ENCODE measurements at places on chromosomes 7 and 10.

- DNase-seq, result no peak
Measured at GRCh38 chr7:140525743-140526142, 46.4 kb upstream of the MKRN1 start.

DNA sequence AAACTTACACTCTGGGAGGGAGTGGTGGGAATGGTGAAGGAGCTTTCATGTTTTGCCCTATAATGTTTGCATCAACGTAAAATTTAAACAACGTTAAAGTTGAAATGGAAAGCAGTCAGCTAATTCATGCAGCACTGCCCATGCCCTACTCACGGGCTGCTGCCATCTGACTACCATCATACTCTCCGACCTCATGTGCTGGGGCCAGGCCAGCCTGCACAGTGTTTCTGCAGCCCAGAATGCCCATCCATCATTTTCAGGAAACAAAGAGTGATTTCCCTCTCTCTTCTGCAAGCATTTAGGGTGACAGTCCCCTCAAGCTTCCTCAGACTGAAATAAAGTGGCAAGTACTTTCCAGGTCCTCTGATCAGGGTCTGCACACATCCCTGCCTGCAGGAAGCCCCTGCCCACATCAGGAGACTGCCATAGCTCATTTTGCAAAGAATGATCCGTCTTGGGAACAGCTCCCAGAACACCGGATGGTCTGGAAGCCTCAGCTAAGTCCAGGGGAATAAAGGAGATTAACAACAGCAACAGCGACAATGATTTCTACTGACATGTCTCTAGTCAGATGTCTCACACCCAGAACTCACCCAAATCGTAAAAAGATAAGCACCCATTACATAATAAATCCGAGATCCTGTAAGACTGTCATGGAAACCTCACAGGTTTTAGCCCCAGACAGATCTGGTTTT is 40.3 kb downstream of the ARHGAP22 start:
- no peak for DNase-seq

GRCh38 chr7:70595370-70595754 is 536.6 kb upstream of the GALNT17 start:
- DNase-seq, result no peak

DNA sequence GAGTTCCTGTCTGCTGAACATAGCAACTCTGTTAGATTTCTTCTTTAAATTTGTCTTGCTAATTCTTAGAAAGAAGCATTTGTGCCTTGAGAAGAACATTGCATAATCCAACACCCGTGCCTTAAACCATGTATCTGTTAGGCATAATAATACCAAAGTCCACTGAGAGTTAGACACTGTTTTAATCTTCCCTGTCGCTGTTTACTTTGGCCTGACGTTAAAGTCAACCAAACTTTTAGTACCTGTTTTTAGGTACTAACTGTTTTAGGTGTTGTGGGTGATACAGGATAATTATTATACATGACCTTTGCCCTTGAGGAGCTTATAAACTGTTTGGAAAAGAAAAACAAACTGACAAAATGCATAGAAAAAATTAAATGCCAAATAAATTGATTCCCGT is 43.6 kb downstream of the KLHDC10 start:
- DNase-seq, result no peak

- no peak for DNase-seq
Measured at GRCh38 chr10:21292763-21293517, 232.5 kb downstream of the SKIDA1 start.

- no peak for DNase-seq
Measured at GRCh38 chr10:76309070-76309469, 877.6 kb downstream of the LRMDA start.

DNA sequence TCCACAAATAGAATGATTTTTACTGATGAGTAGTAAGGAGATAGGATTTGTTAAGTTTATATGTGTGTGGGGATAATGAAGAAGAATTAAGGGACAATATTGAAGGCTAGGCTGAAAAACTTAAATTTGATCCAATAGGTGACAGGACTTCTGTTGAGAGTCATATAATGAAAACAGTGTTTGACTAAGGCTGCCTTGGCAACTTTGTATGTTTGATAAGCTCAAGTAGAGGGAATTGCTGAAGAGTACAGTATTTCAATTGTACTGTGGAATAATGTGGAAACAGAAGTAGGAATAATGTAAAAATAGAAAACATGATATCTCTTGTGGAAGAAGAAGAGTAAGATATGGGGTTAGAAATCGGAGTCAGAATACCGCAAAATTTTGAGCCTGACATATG is 10.5 kb downstream of the R3HCC1L start:
- no peak for DNase-seq

DNA sequence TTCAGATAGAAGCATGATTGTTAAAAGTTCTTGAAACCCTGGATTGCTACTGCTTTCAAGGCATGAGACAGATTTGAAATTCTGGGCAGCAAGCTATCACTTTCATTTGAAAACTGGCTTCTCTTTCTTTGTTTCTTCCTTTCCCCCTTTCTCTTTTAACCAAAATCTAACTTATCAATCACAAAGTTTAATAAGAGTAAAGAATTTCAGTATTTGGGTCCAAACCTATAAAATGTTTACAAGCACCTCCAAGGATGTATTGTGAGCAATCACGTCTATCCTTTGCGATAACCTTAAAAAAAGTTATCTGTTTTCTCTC is 21.6 kb upstream of the RPA3 start:
- no peak for DNase-seq

DNA sequence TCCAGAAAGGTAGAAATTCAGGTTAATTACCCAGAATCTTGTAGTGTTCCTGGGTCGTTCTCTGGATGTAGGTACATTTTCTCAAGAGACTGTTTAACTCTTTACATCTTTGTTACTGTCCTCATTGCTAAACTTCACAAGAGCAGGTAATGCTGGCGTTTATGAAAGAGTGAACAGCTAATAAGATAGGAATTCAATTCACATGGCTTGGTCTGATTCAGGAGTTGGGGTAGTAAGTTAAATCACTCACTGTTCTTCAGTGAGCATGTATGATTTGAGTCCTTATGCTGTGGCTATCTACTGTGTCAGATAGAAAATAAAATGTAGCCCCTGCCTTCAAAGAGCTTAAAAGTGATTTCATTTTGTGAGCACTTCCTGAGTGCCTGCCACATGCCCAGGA is 480.0 kb downstream of the LRMDA start:
- DNase-seq, result no peak

DNA sequence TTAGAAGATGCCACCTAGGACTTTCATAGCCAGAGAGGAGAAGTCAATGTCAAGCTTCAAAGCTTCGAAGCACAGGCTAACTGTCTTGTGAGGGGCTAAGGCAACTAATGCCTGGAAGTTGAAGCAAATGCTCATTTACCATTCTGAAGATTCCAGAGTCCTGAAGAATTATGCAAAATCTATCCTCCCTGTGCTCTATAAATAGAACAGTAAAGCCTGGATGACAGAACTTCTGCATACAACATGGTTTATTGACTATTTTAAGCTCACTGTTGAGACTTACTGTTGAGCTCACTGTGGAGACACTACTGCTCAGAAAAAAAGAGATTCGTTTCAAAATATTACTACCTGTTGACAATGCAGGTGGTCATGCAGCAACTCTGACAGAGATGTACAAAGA is 28.6 kb downstream of the TNS3 start:
- DNase-seq, result no peak
